ENCODE measurements at places on chromosomes 7 and 10.

GRCh38 chr10:11593612-11594011 lies 17.8 kb downstream of the USP6NL start:
- no peak for DNase-seq

GRCh38 chr7:137636376-137636775 lies 210.4 kb downstream of the DGKI start:
- DNase-seq = no peak

DNA sequence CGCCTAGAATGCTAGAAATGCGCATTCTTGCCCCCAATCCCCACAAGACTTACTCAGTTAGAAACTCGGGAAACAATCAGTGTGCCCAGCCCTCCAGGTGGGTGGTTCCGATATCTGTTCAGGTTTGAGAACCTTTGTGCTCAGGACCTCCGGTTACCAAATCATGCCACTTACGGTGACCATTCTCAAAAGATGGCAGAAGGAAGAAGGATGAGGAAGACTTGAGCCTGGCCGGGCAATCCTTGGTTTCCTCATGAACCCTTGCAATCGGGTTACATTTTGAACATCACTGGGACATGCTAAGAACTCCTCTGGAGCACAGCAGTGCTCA lies 52.1 kb downstream of the RBM17 start:
- DNase-seq = no peak

DNA sequence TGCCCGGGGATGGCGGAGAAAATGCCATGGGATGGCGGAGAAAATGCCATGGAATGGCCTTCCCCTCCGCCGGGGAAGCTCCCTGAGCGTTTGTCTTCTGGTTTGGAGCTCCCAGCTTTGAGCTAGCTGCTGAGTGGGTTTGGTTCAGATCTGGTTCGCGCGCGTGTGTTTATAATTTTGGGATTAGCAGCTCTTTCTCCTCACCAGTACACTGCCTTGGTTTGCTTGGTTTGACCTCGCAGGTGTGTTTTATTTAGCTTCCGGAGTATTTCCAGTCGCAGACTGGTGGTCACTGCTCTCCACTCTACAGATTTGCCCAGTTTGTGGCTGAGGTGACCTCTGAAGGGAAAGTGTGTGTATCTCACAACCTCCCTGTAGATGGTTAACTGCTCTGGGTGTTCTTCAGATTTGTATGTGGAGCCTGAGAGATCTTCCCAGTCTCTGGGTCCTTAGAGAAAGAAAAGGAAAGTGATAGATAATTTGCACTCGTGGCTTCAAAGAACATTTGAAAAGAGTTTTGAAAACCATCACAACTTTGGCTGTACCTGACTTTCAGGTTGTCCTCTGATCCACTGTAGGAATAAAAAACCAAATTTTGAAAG lies 597 bp downstream of the ZNF277 start:
- DNase-seq = no peak

DNA sequence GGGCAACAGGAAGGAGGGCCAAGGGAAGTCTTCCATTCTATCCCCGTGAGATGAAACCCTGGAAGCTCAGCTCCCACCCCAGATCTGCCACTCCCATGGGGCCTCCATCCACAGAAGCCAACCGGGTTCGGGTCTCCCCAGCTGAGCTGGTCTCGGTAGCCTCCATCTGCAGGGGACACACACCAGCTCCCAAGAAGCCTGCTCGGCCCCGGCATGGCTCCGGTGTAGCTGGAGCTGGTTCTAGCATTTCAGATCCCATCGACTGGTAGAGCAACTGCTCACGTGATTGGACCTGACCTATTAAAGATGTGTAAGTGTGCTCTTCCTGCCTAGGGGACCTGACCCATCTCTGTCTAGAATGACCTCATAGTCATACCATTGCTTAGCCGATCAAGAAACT lies 138.0 kb downstream of the PRKAG2 start:
- DNase-seq = no peak

GRCh38 chr7:98423043-98423442 lies 22.2 kb upstream of the BAIAP2L1 start:
- no peak for DNase-seq

DNA sequence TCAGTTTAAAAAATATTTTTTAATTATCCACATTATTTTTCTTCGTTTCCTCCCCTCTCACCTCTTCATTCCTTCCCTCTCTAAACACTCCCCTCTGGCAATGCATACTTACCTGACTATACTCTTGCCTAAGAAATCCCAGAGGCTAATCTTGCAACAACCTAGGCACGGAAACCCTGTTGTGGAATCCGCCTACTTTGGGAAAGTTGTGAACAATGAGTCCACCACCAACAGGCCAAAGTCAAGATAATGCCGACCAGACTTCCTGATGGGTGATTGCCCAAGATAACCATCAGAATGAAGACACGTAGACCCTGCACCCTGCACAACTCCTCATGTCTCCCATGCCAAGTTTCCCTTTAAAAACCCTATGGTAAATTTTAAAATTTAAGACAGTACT lies 521.5 kb downstream of the KIF20B start:
- DNase-seq = no peak

- no peak for DNase-seq
Measured at GRCh38 chr7:117077658-117078057, 124.4 kb downstream of the ST7 start.

GRCh38 chr7:94355454-94355853 lies 39.2 kb upstream of the COL1A2 start:
- DNase-seq = no peak

DNA sequence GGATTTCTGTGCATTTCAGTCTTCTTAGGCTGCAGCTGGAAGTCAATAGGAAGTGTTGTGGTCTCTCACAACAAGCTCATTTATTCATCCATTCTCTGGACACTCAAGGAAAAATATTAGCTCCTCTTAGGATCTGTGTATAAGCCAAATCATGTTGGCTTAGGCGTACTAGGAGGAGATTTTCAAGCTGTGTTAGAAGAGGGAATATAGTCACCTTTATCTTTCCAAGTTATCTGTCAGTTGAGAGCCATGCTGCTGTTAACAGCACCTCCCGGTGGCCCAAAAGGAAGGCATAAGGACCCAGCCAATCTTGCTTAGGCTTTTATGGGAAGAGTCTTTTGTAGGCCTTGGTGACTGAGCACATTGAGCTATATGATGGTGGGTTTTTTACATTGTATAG lies 220.0 kb downstream of the LRMDA start:
- DNase-seq = no peak

DNA sequence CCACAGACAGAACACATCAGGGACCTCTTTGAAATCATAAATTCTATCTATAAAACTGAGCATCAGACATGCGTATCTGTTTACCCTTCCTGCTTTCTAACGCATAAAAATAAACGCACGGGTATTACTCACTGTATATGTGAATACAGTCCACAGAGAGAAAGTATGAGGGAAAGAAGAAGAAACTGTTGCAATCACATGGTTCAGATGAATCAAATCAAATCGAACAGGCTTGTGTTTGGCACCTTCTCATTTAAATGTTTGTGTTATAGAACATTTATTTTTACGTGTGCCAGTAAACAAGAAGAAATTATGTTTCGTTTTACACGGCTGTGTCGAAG lies 322.0 kb downstream of the FRMD4A start:
- no peak for DNase-seq

- no peak for DNase-seq
Measured at GRCh38 chr7:120992965-120993494, 4.5 kb downstream of the CPED1 start.

DNA sequence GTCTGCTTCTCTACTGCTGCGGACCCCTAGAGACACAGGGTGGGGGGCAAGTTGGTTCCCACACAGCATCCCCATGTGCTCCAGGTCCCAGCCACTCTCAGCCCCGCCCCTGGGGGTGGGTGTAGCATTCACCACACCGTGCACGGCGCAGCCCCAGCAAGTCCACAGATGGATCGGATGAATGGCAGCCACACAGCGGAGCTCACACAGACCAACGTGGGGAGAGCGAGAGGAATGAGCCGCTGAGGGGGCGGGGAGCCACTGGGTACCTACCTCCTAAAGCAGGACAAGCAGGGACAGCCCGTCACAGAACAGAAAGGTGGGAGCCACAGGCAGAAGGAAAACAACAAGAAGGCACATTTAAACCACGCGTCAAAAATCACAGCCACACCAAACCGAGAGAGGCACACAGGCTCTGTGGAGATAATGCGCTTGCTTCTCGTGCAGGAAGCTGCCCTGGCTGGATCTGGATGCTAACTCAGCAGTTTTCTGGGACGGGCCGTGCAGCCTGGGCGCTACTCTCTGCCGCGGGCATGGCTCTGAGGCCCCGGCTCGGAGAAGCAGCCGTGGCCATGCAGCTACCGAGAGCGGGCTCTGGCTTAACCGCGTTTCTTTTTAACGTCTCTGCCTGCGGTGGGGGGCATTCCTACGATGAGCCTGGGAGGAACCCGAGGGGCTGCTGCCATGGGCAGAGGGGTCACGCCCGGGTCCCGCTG lies 102.5 kb downstream of the CYTH3 start:
- no peak for DNase-seq

DNA sequence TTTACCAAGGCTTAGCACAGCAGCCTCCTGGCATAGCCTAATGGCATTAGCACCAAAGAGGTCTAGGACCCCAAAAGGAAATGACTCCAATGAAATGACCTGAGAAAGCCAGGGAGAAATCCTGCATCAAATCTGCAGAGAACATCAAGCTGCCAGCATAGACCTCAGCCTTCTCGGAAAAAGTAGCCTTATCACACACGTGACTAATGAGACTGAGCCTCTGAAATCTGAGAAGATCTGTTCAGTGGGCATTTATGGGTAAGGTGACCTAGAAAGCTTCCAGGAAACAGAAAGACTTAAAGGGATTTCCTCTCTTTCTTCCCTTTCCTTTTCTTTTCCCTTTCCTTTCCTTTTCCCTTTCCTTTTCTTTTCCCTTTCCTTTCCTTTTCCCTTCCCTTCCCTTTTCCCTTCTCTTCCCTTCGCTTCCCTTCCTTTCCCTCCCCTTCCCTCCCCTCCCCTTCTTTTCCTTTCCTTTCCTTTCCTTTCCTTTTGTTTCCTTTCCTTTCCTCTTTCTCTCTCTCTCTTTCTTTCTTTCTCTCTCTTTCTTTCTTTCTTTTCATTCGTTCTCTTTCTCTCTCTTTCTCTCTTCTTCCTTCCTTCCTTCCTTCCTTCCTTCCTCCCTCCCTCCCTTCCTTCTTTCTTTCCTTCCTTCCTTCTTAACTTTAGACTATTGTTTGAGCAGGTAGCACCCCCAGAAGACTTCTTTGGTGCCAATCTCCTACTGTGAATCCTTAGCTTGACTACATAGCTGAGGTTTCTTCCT lies 23.1 kb upstream of the PTTG1IP2 start:
- DNase-seq = no peak

DNA sequence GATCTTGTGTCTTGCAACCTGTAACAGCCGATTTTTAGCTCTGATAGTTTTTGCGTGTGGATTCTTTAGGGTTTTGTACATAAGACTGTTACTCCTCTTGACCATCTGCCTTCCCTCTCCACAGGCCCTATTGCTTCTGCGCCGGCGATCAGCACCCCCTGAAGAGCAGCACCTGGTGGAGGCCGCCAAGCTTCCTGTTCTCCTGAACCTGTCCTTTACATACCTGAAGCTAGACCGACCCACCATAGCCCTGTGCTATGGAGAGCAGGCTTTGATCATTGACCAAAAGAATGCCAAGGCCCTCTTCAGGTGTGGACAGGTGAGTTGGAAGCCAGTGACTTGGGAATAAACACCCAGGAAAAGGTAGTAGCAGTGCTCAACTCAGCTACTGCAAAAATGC lies 12.6 kb downstream of the FKBP6 start:
- DNase-seq = no peak

- no peak for DNase-seq
Measured at GRCh38 chr10:11913079-11913641, 90.0 kb downstream of the PROSER2 start.

DNA sequence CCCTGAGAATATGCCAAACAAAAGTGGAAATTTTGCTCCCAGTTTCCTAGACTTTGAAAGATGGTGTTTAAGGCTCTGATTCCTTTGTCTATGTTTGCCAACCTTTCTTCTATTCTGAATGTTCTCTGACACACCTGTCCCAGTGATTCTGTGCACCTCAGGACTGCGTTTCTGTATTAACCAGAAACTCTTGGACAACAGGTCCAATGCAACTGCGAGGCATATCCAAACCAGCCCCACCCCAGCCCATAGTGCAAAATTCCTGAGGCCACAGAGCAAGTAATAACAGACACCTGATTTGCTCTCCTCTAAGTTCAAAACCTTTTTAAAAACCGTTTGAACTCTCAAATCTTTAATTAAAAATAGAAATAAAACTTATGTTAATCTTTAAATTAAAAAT lies 37.0 kb upstream of the MSRB2 start:
- DNase-seq = no peak

- DNase-seq = no peak
Measured at GRCh38 chr10:45136256-45136655, 135.5 kb downstream of the ZNF22 start.

- DNase-seq = no peak
Measured at GRCh38 chr7:27121684-27122076, 8.9 kb downstream of the HOXA4 start.

GRCh38 chr10:1671366-1672000 lies 65.8 kb downstream of the ADARB2 start:
- DNase-seq = no peak

- no peak for DNase-seq
Measured at GRCh38 chr7:27895551-27895950, 155.6 kb downstream of the TAX1BP1 start.

Measured in non-pigmented ciliary epithelial cell (primary cell).